ENCODE measurements at places on chromosomes 12 and 14.

GRCh38 chr12:52915637-52916036 is 10.8 kb upstream of the KRT8 start:
- no peak for DNase-seq

DNA sequence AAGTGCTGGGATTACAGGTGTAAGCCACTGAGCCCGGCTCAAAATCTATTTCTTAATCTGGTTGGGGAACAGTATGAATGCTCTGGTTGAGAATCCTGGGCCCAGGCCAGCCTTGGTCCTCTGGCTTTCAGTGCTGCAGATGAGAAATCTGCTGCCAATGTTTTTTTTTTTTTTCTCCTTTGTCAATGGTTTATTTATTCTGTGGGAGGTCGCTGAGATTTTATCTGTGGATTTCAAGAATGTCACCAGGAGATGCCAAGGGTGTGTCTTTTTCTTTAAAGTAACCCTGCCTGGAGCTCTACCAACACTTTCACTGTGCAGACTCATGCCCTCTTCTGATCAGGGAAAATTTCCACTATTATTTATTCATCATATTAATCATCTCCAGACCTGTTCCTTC is 3.6 kb downstream of the SLC25A29 start:
- no peak for DNase-seq

GRCh38 chr12:132178801-132179401 is 34.6 kb downstream of the NOC4L start:
- DNase-seq: no peak

- DNase-seq: no peak
These were observed 124.1 kb upstream of the RFLNA start for GRCh38 chr12:124170760-124171159.

- no peak for DNase-seq
These were observed 260.5 kb downstream of the ADAMTS20 start for GRCh38 chr12:43291516-43291915.

DNA sequence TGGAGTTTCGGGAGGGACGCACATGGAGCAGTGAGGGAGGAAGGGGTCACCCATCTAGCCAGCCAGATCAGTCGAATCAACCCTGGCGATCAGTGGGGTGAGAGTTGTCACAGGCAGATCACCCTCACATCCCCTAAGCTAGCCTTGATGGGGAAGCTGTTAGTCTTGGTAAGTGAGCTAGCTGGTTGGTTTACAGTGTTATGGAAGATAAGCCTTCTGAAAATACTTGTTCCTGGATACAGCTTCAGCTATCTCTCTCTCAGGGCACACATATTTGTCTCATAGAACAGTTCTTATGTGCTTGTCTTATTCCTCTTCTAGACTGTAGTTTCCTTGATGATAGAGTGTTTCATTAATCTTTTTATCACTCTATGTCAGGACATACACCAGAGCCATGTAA is 26.2 kb upstream of the MANSC4 start:
- no peak for DNase-seq

- DNase-seq: no peak
These were observed 282.7 kb downstream of the AKAP6 start for GRCh38 chr14:32611752-32612151.

- DNase-seq: no peak
These were observed 458.5 kb downstream of the MED13L start for GRCh38 chr12:115818973-115819372.

DNA sequence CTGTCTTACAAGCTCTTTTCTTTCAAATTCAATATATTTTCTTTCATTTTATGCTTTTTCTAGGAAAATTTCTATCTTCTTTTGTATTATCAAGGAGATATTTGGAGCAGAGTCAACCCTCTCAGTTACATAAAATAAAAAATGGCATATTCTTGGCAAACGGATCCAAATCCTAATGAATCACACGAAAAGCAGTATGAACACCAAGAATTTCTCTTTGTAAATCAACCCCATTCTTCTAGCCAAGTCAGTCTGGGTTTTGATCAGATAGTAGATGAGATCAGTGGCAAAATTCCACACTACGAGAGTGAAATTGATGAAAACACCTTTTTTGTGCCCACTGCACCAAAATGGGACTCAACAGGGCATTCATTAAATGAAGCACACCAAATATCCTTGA is 20.6 kb downstream of the PIK3C2G start:
- no peak for DNase-seq

GRCh38 chr14:50123062-50123461 is 6.7 kb upstream of the VCPKMT start:
- no peak for DNase-seq

DNA sequence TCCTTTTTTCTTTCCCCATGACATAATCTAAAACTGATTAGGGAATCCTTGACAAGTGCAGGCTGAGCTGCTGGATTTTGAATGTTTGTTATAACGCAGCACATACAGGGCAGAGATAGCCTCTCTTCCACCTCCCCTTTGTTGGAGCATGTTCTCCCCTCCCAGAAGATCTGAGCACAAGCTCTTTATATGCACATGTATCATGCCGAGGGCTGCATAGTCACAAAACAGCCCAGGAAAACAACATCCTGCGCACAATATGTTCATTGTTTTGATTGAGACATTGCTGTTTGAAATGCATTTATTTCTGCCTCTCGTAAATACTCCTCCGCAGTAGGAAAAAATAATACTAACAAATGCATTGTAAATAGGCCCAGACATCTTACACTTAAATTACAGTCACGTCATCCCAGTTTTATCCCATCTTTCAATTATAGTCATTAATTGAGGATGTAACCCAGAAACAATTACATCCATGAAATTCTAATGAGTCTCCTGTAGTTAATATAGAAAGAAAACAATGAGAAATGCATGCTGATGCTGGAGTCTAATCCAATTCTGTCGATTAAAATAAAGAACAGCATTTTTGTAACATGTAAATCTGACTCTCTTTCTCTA is 401.8 kb downstream of the BTG1 start:
- no peak for DNase-seq

- no peak for DNase-seq
These were observed 63.2 kb downstream of the DIO3 start for GRCh38 chr14:101624536-101624935.

DNA sequence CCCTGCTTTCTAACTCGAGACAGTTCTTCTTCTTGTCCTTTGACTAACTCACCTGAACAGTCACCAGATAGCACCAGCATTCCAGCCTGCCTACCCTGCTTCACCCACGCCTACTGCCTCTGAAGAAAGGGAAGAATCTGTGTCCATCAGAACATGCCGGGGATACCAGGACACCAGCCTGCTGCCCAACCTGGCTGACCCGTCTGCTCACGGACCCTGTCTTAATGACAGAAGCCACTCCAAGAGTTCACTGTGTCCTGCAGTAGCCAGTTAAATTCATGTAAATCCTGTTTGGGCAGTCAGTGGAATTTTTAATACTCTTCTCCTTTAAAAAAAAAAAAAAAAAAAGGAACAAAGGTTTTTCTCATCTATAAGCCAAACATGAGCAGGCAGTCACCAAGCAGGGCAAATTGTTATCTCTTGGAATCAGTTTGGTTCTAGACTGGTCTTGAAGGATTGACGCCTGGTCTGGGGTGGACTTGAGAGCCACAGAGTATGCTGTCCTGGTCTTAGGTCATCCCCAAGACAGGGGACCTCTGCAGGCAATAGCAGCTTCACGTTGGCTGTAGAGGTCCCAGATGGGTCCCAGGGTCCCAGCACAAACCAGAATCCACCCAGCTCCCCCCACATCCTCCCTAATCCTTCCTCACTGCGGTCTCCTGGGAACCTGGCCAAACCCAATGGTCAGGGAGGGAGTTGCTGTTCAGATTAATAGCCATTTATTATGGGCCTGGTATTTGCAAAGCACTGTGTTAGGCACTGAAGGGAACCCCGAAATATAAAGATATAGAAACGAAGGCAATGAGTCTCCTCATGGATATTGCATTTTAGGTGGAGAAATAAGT is 181.1 kb upstream of the HIF1A start:
- no peak for DNase-seq

GRCh38 chr14:68634874-68635595 is 157.8 kb downstream of the ZFP36L1 start:
- DNase-seq: no peak

- DNase-seq: no peak
These were observed 33.4 kb upstream of the FAM181A start for GRCh38 chr14:93893661-93894261.

- no peak for DNase-seq
These were observed 21.7 kb upstream of the MSI1 start for GRCh38 chr12:120390540-120391120.

DNA sequence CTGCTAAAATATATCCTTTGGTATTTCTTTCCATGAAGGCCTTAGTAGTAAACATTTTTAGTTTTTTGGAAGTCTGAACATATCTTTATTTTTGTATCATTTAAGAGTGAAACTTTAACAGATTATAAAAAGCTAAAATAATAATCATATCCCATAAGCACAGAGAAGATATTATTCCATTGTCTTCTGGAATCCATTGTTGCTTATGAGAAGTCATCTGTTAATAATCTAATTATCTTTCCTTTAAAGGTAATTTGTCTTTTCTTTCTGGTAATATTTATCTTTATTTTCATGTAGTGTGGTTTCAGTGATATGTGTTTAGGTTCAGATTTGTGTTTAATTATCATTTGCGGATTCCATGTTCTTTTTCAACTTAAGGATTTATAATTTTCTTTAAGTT is 261.7 kb downstream of the MSRB3 start:
- DNase-seq: no peak

- no peak for DNase-seq
These were observed 109.8 kb upstream of the GPHB5 start for GRCh38 chr14:63428486-63428885.

- DNase-seq: no peak
These were observed 11.4 kb downstream of the NOPCHAP1 start for GRCh38 chr12:104997541-104997940.

- DNase-seq: no peak
These were observed 460.1 kb downstream of the MED13L start for GRCh38 chr12:115817389-115817788.

All from activated CD4-positive, alpha-beta T cell treated with anti-CD3 and anti-CD28 coated beads, Interleukin-2, amount 50 U/mL, for 24 hours (primary cell).